HFFc6 (cell line): ENCODE measurements at places on chromosomes 3 and 15. TPM values are rescaled to one million over a fixed set of nuclear protein-coding genes. Genes with fewer than 3 reads are reported as not detected.

The GPR156 gene
- total RNA-seq, result 0.26 and 0.29 TPM in 2 replicates

The SLC27A2 gene
- 1.2 to 2.1 TPM (median 1.8 TPM) in 3 replicates for total RNA-seq

The MORC1 gene
- not detected in 3 replicates for total RNA-seq

The FGF12 gene
- total RNA-seq, result 0.10 TPM in 1 of 3 replicates, not detected in the others

The SCN11A gene
- not detected in 3 replicates for total RNA-seq

The ITIH1 gene
- total RNA-seq, result not detected in 2 replicates
